Activated CD4-positive, alpha-beta T cell treated with anti-CD3 and anti-CD28 coated beads, Interleukin-2, amount 50 U/mL, for 1 hour (primary cell): ENCODE measurements at places on chromosomes 16 and 17.
A peak's percentile ranks its signal among the peaks of the same experiment; 100 is the strongest.

DNA sequence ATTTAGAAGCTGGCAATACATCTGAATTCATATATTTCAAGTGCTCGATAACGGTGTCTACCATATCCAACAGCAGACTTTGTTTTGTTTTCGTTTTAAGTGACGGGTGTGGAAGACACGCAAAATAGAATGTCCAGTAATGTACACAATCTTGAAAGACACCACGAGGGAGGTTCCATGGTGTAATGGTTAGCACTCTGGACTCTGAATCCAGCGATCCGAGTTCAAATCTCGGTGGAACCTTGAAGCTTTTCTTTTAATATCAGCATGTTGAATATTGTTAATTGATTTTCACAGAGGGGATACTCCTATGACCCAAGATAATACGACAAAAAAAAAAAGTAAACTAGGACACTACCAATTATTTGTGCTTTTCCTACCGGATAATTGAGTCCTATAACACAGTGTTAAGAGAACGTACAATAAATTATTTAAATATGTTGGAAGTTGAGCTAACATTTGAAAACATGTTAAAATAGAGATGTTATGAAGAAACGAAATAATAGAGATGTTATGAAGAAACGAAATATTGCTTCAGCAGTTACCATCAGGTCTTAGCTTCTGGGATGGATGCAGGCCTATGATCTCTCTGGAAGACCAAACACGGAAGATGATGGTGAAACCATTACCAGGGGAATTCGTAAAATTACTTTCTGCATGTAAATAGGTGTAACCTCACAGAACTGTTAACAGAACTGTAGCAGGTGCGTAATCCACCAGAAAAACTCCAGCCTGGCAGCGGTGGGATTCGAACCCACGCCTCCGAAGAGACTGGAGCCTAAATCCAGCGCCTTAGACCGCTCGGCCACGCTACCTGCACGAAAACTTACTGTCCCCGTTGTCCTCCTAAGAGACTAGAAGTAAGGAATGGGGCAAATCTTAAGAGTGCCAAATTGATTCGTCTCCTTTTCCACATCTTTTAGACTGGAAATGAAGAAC, 1.5 kb upstream of the ALOXE3 start:
- DNase-seq = peak; percentile 78

- DNase-seq = no peak
Observed at GRCh38 chr16:23082161-23082788, 67.0 kb downstream of the USP31 start.

GRCh38 chr16:84836967-84837366, 17.2 kb downstream of the CRISPLD2 start:
- DNase-seq = no peak

DNA sequence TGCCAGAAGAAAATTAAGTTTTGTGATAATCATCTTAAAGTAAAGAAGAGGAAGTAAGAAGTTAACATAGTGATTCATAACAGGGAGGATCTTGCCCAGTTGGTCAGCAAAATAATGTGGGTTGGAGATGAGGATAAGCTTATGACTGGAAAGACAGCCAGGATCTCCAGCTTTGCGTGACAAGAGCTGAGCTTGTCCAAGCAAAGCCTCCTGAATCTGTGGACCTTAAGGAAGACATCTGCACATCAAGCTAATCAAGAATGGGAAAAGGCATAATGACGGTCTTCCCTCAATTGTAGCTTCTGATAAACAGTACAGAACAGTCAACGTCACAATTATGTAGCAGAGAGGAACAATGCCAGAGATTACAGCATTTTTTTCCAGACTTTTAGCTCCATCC, 744.7 kb upstream of the GOT2 start:
- DNase-seq = no peak
